Activated CD4-positive, alpha-beta T cell treated with anti-CD3 and anti-CD28 coated beads, Interleukin-2, amount 50 U/mL, for 4 hours (primary cell): ENCODE measurements at places on chromosomes 5 and 9.

GRCh38 chr5:88269222-88269771, 652 bp upstream of the TMEM161B start:
- peak; percentile 2 for DNase-seq

GRCh38 chr9:76605321-76605900, 146.4 kb downstream of the GCNT1 start:
- no peak for DNase-seq

- DNase-seq, result no peak
These were observed 108.4 kb downstream of the MSX2 start for GRCh38 chr5:174832811-174833210.

- DNase-seq, result no peak
These were observed 228.9 kb upstream of the ACTBL2 start for GRCh38 chr5:57711471-57711870.

DNA sequence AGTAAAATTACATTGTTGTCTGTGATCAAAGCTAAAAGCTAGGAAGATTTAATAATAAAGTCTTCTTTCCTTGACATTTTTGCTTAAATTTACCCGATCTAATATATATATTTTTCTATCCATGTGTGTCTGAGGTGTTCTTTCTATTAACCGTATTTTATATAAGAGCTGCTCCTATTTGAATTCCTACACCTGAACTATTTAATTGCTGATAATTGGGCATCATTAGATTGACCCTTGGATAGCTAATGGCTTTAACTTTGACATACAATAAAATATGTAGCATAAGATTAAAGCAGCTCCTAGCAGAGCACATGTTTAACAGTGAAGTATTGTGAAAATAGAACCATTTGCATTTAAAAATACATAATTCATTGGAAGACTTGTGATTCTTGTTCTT, 792.7 kb downstream of the MAT2B start:
- no peak for DNase-seq

GRCh38 chr5:96610747-96611146, 51.4 kb upstream of the CAST start:
- DNase-seq, result no peak

DNA sequence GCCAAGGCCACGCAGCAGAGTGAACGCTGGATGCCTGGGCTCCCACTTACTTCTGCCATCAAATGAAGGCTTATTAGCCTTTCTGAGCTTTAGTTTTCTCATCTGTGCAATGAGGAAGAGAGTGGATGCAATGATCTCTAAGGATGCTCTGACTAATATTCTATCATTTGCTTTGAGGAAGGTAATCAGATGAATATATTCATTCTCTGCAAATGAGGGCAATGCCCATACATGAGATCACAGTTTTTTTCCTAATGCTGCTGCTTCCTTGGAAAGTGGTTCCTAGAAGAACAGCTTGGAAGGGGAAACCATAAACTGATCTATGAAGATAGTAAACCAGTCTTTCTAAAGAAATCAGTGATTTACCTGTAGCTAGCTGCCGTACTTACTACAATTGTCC, 152.4 kb downstream of the NSG2 start:
- DNase-seq, result no peak

GRCh38 chr9:129400001-129400970, 220.6 kb downstream of the C9orf50 start:
- no peak for DNase-seq

GRCh38 chr9:99561509-99561917, 260.2 kb upstream of the NR4A3 start:
- no peak for DNase-seq

- DNase-seq, result no peak
These were observed 316.0 kb upstream of the DAP start for GRCh38 chr5:11076945-11077613.

- DNase-seq, result no peak
These were observed 861 bp downstream of the PCDHGB5 start for GRCh38 chr5:141398608-141399007.

DNA sequence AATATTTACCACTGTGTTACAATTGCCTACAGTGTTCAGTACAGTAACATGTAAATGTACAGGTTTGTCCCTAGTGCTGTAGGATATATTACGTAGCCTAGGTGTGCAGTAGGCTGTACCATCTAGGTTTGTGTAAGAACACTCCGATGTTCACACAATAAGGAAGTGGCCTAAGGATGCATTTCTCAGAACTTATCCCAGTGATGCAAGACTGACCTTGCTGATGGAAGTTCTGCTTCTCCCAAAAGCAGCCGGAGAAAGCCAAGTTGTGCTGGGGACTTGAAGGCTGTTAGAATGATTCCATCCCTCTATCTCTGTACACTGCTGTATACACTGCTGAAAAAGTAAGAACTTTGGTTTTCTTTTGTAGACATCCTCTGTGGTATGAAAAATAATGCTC, 21.6 kb downstream of the NEUROG1 start:
- no peak for DNase-seq

GRCh38 chr5:147780924-147781573, 1.5 kb downstream of the JAKMIP2 start:
- DNase-seq, result no peak

DNA sequence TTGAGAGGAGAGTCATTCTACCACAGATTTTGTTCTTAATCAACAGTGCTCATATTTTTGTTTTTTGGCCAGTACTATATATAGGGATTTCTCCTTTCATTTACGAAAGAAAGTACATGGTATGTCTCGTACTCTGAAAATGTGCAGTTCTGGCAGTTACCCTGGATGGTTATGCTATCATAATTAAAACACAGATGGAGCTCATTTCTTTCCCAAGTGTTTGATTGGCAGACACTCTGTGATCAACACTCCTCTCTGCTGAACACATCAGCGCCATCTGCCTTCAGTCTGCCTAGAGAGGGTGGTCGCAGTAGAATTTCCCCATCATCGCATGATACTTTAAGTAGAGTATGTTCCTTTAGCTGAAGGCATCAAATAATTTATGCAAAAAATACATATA, 64.5 kb downstream of the PAM start:
- DNase-seq, result no peak

- no peak for DNase-seq
These were observed 11.3 kb downstream of the WWC1 start for GRCh38 chr5:168302785-168303184.

DNA sequence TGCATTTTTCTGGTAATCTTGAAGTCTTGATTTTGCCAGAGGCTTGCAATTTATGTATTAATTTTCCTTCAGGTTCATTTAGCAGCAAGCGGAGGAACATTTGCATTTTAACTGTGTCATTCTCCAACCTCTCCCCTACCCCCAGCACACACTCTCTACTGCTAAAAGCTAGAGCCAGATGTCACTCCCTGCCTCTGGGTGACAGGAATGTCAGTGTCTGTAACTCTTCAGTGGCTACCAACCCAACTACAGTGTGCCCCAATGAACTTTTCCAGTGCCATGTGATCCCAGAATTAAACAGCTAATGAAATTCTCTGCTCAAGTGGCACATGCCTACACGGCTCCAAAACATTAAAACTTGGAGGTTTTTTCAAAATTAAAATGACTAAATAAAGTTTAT, 260.3 kb downstream of the GOLPH3 start:
- DNase-seq, result no peak

GRCh38 chr9:121763561-121764370, 112.3 kb downstream of the DAB2IP start:
- no peak for DNase-seq

DNA sequence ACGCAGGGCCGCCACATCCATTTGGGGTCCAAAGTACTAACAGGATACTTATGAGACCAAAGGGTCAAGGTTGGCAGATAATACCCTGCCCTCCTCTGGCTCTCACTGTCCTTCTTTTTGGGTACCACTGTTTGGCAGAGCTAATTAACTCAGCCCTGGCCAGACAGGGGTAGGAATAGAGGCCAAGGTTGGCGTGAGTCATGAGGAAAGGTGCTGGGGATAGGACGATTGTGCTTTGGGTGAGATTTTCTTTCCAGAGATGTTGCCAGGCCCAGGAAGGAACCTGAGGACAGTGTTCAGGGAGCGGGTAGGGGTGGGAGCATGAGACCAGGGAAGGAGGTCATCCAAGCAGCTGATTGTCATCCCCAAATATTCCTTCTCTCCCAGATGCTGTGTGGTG, 191.8 kb upstream of the PANK3 start:
- DNase-seq, result no peak

DNA sequence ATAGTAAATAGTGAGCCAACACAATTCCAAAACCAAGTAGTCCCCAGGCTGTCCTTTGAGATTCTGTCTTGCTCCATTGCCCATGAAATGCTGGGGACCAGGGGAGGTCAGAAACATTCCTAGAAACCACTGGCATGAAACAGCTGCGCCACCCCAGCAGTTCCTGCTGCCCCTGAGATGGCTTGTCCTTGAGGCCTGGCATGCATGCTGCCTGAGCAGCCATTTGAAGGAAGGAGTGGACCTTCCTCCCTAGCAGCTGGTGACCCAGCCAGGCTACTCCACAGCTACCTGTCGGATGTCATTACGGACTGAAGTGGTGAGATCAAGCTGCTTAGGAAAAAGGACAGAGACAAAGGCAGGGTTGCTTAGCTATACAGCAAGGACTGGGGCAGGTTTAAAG, 260.6 kb downstream of the DENND1A start:
- DNase-seq, result no peak

DNA sequence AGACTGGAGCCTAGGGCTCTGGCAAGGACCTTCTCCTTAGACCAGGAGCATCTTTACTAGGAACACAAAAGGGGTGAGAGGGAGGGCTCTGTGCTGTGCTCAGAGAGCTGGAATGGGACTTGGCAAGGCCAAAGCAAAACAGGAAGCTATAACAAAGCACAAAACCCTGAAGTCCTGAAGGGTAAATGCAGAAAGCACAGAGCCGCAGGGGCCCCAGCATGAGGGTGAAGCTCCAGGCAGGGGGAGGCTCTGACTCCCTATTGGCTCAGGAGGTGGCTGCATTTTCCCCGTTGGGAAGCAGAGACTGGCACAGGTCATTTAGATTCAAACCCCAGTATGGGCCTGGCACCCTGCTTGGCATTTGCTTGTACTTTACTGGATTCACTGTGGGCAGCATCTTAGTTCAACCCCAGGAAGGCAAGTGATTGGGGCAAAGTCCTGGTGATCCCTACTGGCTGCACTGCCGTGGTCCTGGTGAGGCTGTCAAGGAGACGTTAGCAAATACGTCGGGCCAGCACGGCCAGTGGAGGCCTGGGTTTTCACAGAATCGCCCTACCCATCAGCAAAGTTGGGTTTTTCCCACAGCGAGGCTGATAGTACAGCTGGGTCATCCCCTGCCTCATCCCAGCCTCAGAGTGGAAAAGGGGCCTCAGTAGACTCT, 46.3 kb downstream of the GGTA1 start:
- DNase-seq, result no peak

- DNase-seq, result no peak
These were observed 225.0 kb downstream of the KCTD16 start for GRCh38 chr5:144395704-144396103.

- DNase-seq, result no peak
These were observed 271.3 kb downstream of the ARHGAP26 start for GRCh38 chr5:143041461-143041860.

GRCh38 chr5:115963566-115963965, 1.3 kb downstream of the LVRN start:
- DNase-seq, result no peak

GRCh38 chr9:113738893-113739604, 137.1 kb upstream of the ZNF618 start:
- DNase-seq, result no peak

DNA sequence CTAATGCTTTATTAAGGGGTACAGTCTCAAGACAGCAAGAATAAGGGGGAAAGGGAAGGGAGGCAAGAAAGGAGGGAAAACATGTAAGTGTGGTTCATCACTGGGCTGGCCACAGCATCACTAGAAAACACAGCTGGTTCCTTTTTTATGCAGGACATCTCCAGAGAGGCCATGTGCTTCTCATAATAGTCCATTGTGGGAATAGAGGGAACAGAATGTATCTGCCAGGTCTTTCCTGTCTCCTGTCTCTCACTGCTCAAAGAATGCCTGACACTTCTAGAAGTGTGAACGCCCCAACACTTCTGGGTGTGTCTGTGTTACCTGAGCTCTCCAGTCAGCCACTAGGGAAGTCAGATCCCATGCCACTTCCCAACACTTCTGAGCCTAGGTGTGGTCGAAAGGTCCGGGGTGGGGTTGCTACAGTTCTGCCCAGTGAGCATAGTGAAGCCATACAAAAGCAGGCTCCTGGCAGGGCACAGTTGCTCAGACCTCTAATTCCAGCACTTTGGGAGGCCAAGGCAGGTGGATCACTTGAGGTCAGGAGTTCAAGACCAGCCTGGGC, 255.6 kb upstream of the SLC30A5 start:
- no peak for DNase-seq

DNA sequence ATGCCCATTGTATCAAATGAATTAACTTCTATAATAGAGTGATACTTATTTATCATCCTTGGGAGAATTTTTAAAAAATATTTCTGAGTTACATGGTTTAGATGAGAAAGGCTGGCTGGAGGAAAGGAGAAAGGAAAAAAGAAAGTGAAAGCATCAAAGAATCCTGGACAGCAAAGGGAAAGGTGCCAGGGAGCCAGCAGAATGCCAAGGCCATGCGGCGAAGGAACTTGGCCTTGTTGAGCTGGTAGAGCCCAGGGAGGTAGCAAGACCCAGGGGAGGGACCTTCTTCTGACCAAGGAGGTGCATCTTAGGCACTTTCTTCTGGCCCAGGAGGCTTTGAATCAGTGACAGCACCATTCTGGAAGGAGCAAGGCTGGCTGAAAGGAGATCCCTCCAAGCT, 240.5 kb downstream of the ENC1 start:
- no peak for DNase-seq

DNA sequence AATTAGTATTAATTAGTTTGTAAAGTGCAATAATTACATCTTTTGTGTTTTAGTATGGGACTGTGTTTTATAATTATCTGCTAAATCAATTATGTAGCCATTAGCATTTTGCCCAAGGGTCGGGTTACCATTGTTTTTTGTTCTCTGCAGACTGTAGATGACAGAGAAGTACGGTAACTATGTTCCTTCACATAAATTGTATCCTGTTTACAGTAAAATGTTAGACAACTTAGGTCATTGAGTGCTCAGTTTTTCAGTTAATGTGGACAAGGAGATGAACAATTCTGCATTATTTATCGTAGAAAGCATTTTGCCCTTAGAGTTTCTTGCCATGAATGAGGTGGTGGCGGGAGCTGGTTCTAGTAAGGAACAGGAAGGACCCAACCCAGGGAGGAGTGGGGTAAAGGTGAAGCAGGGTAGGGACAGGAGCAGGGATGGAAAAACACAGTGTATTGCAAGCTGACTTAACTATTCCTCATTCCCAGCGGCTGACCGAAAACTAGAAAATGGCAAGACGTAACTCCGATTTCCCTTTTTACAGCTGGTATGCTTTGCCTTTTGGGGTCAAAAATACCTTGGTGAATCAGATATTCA, 243.7 kb upstream of the SLC24A2 start:
- DNase-seq, result no peak
